ENCODE measurements at places on chromosomes 7 and 10.

GRCh38 chr10:30939643-30940251, 91.9 kb downstream of the ZNF438 start:
- no peak for DNase-seq

GRCh38 chr7:38122501-38122900, 55.5 kb upstream of the STARD3NL start:
- DNase-seq, result no peak

DNA sequence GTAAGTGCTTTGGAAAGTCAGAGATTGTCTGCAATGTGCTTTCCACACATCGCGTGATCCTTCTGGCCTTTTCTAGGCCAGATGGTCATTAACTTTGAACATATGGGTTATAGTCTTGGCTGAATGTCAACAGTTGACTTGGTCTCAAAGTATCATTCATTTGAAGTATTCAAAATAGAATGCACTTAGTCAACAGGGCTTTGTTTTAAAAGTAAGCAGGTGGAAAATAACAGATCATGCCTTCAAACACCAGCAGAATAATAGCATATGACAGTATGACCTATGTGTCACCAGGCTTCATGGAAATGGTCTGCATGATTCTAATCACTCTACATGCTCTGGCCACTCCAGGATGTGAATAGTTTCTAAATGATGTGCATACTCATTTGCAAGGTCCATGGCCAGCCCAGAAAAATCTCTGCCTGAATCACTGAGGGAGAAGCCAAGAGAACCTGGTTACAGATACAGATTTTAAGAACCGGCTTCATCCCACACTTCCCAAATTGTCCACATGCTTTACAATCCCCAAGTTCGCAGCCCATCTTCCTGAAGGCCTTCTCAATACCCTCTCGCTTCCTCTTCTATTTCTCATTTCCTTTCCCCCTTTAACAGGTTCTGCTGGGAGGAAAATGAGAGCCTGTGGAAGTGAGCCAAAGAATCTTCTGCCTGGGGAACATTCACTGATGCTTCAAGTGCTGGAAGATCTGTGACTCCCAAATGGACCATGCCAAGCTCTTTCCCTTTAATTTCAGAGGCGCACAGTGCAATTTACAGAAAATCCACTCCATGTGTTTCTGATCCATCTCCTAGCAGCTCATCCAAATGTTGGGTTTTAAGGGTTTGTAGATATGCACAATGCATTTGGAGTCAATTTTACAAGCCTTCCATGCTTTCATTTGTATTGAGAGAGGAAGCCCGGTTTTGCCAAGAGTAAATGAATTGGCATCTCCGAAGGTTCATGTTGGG, 122.8 kb upstream of the GDF10 start:
- no peak for DNase-seq

- DNase-seq, result no peak
Observed at GRCh38 chr7:158244873-158245723, 342.5 kb downstream of the PTPRN2 start.

DNA sequence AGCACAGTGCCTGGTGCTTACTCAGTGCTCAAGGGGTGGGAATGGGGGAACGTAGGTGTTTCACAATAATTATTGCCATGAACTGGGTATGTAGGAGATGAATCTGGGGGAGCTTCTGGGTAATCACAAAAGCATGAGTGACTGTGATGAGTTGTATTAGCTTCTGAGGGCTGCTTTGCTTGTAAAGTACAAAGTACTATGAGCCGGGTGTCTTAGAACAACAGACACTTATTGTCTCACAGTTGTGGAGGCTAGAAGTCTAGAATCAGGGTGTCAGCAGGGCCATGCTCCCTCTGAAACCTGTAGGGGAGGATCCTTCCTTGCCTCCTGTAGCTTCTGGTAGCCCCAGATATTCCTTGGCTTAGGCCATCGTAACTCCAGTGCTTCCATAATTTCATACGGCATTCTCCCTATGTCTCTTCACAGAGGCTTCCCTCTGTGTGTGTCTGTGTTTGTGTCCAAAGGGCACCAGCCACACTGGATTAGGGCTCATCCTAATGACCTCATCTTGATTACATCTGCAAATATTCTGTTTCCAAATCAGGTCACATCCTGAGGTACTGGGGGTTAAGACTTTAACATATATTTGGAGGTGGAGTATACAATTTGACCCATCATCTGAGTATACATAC, 84.8 kb upstream of the AGBL3 start:
- no peak for DNase-seq

- no peak for DNase-seq
Observed at GRCh38 chr7:13144673-13145072, 457.2 kb downstream of the ARL4A start.

- no peak for DNase-seq
Observed at GRCh38 chr10:114852197-114852596, 30.6 kb downstream of the FHIP2A start.

GRCh38 chr10:67612176-67612575, 83.8 kb downstream of the CTNNA3 start:
- no peak for DNase-seq

DNA sequence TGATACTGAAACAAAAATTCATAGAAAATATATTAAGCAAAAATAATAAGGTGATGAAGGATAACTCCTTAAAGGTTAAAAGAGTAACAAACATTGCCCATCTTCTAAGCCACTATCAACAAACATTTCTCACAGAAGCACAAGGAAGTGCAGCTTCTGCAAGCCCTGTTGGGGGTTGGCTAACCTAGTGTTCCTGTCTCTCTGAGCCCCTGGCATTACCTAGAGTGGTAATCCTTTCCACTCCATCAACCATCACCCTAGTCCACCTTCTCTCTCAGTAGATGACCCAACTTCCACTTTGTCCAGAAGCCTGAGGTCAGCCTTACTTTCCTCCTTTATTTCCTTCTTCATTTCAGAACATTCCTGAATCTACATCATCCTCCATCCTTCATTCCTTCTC, 59.7 kb downstream of the HIPK2 start:
- DNase-seq, result no peak

- DNase-seq, result no peak
Observed at GRCh38 chr10:34126371-34127151, 688.5 kb downstream of the PARD3 start.

DNA sequence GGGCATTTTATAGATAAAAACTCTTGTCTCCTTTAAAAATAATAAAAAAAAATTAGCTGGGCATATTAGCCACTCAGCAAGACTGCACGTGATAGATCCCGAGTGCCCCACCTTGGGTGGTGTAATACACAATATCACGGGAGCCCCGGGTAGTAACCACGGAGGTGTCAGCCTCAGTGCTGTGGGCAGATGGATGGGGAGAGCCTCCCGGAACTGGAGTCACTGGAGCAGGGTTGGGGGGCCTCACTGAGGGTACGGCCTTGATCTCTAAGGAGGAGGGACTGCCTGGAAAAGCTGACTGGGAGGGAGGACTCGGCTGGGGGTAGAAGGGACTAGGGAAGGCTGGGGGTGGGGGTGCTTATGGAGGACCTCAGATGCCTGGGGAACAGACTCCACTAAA, 12.6 kb downstream of the LEP start:
- no peak for DNase-seq

Data from prostate gland (tissue), 2 donors.